ENCODE measurements at places on chromosomes 2 and 18.
A peak's percentile ranks its signal among the peaks of the same experiment; 100 is the strongest.

GRCh38 chr18:12463191-12463590 is 55.5 kb downstream of the PRELID3A start:
- DNase-seq, result no peak

DNA sequence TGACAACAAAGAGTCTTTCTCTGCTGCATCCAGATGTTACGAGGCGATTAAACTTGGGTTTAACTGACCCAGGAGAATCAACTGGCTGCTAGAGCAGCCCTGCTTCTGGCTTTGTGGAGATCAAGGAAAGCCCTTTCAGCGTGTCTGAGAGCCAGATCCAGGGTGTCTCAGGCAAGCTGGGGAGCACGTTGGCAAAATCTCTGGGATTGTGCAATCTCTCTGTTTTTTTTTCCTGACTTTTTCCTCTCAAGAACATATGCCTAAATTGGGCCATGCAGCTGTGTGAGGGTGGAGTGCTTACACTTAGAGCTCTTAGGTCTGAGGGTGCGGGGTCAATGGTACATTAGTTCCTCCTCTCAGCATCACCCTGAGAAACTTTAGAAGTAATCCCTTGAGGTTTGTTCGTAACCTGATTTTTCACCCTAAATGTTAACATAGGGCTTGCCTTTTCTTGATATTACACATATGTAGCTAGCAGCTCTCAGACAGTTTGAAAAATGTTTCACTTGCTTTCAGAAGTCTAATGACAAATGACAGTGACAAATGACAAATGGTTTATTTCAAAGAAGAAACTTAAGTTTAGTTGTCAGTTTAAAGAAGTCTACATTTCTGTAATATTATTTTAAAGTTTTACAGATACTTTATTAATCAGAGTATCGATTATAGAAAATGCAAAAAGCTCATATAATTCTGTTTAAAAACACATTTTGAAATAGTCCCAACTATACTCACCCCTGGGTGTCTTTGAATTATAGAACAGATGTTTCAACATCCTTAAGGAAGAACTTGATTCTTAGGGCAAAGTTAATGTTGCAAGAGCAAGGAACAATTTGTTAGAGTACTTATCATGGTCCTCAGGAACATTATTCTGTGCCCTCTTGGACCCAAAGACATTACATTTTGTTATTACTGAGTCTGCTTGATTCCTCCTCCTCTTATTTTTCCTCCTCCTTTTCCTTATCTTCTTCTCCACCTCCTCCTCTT is 38.4 kb upstream of the ZSWIM2 start:
- peak; percentile 47 for DNase-seq

- DNase-seq, result no peak
Observed at GRCh38 chr18:75422341-75422910, 5.1 kb downstream of the SMIM21 start.

DNA sequence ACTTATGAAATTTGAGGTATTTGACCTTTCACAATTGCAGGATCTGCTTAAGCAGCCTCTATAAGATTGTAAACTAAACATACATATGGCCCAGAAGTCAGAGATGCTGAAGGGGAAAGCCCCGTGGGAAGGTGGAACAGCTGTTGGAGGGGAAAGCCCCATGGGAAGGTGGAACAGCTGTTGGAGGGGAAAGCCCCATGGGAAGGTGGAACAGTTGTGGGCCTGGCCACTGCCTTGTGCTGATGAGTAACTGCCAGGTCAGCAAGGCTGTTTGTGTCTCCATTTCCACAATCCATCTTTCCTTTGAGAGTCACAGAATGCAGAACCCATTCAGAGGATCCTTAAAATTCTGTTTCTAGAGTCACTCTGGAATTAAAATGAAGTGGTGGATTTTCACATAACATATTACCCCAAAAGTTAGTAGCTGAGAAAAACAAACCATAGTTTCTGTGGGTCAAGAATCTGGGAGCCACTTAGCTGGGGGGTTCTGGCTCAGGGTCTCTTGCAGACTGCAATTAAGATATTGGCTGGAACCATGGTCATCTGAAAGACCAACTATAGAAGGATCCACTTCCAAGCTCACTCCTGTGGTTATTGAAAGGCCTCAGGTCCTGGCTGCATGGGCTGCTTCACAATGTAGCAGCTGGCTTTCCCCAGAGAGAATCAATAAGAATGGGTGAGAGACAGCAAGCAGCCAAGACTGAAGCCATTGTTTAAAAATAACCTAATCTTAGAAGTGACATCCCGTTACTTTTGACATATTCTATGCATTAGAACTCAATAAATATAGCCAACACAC is 86.6 kb upstream of the CAVIN2 start:
- DNase-seq, result no peak

GRCh38 chr2:95700519-95700918 is 108.7 kb downstream of the TRIM43 start:
- DNase-seq, result no peak

- no peak for DNase-seq
Observed at GRCh38 chr2:156311976-156312375, 20.5 kb downstream of the NR4A2 start.

DNA sequence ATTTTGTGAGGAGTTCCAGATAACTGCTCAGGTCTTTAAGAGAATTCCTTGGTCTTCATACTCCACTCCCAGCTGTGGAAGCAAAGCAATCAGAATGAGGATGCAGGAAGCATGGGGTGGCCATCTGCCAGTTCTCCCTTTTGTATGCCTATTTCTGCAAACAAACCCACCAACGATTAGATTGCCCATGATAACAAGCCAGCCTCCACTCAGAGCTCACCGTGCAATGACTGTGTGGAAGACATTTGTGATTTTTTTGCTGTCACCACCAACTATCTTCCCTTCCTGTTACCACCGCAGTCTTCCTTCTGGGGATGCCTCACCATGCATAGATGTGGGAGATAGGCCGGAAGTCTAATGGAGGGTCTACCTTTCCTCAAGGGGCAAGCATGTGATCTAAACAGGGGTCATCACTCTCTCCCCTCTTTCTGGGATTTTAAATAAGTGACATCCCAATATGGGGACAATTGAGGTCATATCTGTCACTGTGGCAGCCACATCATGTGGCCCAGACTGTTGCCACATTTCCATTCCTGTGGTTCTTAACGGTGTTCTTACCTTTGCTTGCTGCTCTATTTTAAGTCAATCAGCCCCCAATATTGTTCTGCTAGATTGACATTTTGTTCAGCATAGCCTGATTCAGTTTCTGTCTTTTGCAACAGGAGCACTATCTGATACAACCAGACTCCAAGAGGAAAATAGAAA is 4.4 kb downstream of the AFF3 start:
- DNase-seq, result no peak

DNA sequence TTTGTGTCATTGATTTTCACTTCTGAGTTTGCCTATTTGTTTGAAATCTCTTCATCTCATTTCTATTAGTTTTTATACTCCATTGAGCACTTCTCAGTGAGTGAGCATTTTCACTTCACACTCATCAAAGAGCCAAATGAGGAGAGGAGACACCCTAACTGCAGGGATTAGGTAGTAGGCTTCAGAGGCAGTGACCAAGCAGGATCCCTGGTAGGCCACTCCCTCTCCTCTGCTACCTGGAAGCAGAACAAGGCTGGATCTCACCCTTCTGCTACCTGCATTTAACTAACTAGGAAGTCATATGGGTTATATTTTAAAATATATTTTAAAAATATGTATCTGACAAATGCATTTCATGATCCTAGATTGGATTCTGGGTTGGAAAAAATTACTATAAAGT is 52.7 kb downstream of the SEMA4F start:
- DNase-seq, result no peak

- DNase-seq, result no peak
Observed at GRCh38 chr2:1730015-1730927, 14.0 kb downstream of the PXDN start.

DNA sequence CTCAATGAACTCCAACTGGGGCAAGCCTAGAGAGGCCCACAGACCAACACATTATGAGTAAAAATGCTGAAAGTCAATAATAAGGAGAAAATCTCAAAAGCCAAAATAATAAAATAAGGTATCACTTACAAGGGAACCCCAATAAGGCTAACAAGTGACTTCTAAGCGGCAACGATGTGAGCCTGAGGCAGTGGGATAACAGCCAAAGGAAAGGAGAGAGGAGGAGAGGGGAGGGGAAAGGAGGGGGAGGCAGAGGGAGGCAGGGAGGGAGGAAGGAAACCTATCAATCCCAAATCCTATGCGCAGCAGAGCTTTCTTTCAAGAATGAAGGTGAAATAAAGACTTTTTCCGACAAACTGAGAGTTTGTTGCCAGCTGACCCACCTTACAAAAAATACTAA is 6.0 kb upstream of the NFATC1 start:
- no peak for DNase-seq

GRCh38 chr18:8685141-8685913 is 20.0 kb upstream of the MTCL1 start:
- DNase-seq, result no peak

- no peak for DNase-seq
Observed at GRCh38 chr2:175490360-175490791, 308.9 kb upstream of the ATP5MC3 start.

DNA sequence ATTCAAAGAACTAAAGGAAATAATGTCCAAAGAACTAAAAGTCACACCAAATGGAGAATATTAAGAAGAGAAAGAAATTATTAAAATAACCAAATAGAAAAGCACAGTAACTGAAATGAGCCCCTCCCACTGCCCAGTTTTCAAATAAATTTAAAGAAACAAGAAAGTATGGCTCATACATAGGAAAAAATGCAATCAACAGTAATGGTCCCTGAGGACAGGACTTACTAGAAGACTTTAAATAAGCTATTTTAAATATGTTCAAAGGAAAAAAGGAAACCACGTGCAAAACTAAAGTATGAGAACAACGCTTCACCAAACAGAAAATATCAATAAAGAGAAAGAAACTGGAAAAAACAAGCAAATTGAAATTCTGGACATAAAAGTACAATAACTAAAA is 58.9 kb downstream of the TMEM131 start:
- no peak for DNase-seq

DNA sequence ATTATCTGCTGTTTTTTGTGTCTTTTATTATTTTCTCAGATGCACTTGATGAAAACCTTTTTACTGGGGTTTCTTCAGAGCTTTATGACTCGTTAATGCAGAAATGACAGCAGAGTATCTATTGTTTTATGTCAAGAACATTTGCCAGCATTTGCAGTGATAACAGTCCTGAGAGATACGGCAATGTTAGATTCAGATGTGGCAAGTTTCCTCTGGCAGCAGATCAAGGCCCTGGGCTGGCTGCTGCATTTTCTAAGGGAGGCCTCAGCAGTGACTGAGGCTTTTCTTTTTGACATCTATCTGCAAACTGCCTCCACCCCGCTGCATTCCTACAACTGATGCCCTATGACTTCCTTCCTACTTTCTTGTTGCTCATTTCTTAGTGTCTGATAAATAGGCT is 40.2 kb downstream of the EFEMP1 start:
- no peak for DNase-seq

DNA sequence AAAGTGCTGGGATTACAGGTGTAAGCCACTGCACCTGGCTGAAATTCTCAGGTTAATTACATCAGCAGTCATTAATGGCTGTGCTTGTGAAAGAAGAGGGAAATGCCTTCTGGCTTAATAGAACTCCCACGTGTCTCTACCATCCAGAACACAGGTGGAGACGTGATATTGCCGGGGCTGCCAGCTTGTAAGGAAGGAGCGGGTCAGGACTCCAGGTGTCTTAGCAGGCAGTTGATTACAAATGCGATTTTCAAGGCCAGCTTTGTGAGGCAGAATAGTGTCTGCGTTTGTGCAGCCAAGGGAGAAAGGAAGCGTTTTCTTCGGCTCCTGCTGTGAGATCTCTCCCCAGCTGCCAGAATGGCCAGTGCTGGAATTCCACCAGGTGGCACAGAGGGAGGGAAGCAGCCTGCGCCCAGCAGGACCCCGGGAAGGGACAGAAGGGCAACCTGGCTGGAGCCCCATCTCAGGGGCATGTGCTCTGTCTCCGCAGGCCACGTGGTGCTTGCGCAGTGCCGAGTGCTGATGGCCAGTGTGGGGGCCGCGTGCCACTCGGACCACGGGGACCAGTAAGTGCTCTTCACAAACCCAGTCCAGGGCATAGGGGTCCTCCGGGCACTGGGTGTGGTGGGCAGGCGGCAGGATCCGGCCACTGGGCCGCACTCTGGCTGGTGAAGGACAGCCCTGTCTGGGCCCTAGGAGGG is 3.7 kb upstream of the ESPNL start:
- no peak for DNase-seq

- no peak for DNase-seq
Observed at GRCh38 chr2:105732955-105733607, 11.6 kb upstream of the NCK2 start.

- no peak for DNase-seq
Observed at GRCh38 chr18:54130177-54130576, 94.3 kb downstream of the MBD2 start.

GRCh38 chr2:147843391-147843863 is 1.4 kb upstream of the ACVR2A start:
- DNase-seq, result no peak

GRCh38 chr18:77052983-77053309 is 79.6 kb downstream of the MBP start:
- no peak for DNase-seq

DNA sequence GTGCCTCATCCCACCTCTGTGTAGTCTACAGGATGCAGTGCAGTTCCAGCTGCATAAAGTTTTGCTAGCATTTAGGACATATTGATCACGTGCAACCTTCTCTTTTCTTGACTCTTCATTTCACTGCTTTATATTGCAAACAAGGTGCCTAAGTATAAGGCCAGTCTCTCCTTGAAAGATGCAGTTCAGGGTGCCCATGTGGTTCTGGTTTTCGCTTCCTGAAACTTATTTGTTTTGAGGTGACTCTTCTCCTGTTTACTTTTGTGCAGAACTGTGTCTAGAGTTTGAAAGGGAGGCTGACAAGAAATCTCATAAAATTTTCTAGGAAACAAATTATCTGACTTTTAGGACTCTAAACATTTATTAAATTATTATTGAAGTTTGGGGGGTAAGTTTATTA is 189.9 kb downstream of the UBE2E3 start:
- DNase-seq, result no peak

- no peak for DNase-seq
Observed at GRCh38 chr2:25383806-25384205, 42.1 kb upstream of the DNMT3A start.

DNA sequence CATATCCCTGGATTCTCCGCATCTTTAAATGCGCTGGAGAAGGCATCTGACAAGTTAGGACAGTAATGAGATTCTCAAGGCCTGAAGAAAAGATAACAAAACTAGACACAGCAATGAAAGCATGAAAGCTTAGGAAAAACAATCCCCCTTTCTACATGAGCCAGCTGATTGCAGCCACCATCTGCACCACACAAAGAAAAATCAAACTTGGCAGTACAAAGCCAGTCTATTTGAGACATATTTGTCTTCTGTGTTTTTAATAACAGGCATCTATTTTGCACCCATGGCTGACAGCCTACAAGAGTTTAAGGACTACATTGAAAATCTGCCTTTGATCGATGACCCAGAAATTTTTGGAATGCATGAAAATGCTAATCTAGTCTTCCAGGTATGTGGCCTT is 83.6 kb downstream of the TRABD2A start:
- DNase-seq, result no peak

Measured in left lung (tissue), 14 donors.